Body of pancreas (tissue), 4 donors: ENCODE measurements at places on chromosomes 5 and 9.

GRCh38 chr5:58800861-58801540 is 218.1 kb downstream of the RAB3C start:
- no peak for DNase-seq

GRCh38 chr5:35815089-35815936 is 41.4 kb upstream of the IL7R start:
- DNase-seq: no peak

DNA sequence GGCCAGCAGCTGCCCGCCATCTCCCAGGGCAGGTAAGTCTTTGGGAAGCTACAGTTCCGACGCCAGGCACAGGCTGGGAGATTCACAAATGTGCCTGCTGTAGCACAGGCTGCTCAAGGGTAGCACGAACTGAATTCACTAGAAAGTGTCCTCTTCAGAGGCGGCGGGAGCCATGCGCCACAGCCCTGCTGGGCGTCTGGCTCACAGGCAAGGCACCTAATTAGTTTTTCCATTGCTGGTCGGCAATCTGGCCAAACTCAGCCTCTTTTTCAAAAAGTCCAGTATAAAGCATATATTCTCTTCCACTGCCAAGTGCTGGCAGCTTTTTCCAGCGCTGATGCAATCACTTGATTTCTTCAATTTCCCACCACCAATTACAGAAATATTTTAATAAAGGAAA is 128.9 kb upstream of the RAPGEF1 start:
- DNase-seq: no peak

GRCh38 chr5:97250113-97250512 is 67.1 kb upstream of the RIOK2 start:
- no peak for DNase-seq

GRCh38 chr5:109668668-109669422 is 20.9 kb upstream of the MAN2A1 start:
- DNase-seq: no peak

DNA sequence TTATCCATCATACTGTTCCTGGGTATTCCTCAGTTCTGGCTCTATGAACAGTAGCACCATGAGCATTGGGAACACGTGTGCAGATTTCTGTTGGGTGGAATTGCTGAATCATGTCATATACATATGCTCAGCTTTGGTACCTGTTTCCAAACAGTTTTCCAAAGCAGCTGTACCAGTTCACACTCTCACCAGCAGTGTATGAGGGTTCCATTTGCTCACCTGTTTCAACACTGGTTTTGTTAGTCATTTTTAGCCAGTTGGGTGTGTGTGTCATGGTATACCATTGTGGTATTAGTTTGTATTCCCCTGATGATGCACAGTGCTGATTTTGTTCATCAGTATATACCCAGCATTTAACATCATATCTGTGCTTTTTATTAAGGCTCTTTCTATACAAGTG is 56.7 kb upstream of the ECM2 start:
- no peak for DNase-seq

GRCh38 chr5:80302636-80303035 is 17.2 kb upstream of the SPZ1 start:
- DNase-seq: no peak

- DNase-seq: no peak
Observed at GRCh38 chr5:132376694-132377641, 7.5 kb downstream of the SLC22A5 start.

GRCh38 chr9:137017791-137018497 is 10.1 kb downstream of the ABCA2 start:
- DNase-seq: no peak

GRCh38 chr5:110651507-110651906 is 75.0 kb downstream of the TMEM232 start:
- DNase-seq: no peak
